ENCODE measurements at places on chromosomes 12 and 14.

DNA sequence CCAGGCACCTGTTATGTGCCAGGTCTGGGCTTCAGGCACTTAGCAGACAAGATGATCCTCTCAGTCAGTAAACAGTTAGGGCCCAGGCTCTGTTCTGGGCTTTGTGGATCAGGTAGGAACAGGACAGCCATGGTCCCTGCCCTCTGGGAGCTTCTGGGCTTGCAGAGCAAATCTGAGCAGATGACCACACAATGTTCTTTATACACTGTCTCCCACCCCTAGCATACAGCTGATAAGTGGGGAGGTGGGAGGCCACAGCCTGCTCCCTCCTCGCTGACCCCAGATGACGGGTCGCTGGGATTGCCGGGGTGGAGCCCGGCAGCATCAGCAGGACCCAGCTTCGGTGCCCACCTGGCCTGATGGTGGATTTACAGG is 53.1 kb upstream of the RIN3 start:
- DNase-seq = no peak

DNA sequence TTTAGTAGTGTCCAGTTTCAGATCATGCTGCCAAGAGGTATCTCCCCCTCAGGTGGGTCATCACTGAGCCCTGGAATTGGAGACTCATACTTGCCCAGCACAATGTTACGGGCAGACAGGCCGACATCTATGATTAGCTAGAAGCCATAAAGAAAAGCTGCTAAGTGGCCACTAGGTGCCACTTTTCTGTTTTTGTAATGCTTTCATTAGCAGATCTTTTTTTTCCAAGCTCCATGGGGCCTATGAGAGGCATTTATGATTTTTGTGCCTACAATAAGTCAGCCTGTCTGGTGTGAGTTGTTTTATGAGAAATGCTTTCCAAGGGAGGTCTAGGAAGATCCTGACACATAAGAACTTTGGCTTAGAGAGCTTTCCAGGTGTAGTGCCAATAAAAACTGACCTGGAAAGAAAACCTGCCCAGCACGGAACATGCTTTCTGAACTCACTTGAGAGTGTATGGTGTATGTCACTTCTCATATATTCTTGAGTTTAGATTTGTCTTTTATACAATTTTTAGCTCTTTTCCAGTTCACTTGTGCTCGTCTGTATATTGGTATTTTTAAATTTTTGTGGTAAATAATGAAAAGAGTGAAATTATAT is 21.8 kb upstream of the SMCO2 start:
- no peak for DNase-seq

DNA sequence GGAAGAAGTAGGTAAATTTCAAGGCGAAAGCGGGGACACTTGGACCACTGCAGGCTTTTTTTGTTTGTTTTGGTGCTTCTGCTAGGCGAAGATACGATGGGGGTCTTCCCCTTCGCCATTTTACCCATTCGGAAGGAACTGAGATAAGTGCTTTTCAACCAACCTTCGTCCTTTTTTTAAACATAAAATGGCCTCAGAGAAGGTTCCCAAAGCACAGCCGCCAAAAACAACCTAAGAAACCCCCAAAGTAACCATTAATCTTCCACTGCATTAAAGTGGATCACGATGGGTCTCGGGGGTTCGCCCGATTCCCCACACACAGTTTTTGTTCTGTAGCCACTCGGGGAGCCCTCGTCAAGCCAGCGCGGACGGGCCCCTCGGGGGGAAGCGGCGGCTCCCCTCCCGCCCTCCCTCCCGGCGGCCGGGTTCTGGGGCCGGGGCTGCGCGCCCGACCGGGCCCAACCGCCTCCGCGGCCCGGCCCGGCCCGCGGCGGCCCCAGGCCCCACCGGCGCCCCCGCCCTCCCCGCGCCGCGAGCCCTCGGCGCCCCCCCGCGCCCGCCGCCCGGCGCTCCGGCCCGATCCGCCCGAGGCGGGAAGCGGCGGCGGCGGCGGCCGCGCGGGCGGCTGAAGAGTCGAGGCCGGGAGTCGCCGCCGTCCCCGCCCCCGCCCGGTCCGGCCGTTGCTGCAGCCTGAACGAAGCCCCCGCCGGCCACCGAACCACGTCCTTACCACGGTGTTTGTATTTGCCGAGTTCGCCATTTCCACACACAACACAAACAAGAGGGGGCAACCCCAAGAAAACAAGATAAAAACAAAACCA is 790 bp downstream of the GTF2A1 start:
- DNase-seq = peak; percentile 49

DNA sequence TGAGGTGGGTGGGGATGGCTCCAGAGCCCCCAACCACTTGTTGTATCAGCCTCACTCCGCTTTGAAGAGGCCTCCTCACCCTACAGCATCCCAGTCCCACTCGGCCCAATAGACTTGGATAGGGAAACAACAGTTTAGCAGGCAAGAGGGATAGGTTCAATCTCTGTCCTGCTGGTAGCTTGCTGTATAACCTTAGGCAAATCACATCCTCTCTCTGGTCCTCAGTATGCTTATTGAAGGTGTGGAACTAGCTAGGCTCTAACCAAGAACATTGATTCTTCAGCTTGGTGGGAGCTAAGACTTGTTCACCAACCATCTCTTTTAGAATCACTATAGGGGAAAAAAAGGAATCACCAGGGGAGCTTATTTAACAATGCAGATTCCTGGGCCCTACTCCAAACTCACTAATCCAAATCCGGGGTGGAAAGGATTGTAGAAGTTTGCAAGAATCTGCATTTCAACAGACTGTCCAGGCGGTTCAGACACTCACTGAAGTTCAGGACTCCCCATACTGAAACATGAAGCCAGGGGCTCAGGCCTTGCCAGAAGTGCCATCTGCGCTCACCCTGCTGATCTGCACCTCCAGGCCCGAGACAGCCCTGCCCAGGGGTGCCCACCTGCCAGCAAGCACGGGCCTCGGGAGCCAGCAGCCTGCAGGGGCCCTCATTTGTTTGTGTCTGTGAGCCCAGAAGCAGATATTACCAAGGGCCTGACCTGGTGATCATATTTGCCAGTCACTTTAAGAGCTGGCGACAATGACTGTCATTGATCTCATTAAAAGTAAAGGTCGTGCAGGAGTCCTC is 113.0 kb downstream of the ADCK1 start:
- no peak for DNase-seq

DNA sequence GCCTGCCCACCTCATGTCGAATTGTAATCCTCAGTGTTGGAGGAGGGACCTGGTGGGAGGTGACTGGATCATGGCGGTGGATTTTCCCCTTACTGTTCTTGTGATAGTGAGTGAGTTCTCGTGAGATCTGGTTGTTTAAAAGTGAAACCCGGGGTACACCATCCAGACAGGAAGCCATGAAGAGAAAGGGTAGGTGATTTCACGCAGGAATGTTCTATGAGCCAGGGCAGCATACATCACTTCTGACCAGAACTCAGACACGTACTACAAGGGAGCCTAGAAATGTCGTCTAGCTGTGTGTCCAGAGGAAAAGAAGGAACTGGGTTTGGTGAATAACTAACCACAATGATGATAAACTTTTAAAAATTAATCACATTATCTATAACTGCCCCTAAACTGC is 80.6 kb downstream of the ANO4 start:
- DNase-seq = no peak

DNA sequence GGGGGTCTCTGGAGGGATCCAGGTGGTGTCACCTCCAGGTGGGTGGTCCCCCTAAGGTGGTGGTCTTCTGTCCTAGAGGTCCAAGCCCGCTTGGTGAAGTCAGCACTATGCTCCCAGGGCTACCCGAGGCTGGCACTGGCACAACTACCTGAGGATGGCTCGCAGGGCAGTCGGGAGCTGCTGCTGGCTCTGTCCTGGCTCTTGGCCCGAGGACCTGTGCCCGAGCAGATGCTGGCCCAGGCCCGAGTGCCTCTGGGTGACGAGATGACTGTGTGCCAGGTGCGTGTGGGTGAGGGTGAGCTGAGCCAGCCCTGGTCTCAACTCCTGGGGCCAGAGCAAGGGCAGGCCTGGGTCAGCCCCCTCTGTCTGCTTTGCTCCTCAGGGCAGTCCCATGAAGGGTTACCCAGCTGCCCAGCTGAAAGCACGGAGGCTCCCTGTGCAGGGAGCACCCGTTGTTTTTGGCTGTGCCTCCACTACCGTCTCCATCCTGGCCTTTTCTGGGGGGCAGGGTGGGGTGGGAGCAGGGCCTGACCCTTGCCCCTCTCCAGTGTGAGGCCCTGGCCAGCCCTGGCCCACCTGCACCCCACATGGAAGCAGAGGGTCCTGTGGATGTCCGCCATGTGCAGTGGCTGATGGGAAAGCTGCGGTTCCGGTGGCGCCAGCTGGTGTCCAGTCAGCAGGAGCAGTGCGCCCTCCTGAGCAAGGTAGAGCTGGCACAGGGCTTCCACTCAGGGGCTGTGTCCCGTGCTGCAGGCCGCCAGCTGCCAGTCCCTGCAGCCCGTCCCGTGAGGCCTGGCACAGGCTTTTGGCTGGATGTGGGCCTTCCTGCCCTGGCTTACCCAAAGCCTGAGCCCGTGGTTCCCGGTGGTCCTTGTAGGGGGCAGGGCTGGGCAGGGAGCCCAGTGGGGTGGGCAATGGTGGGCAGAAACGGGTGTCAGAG is 1.3 kb downstream of the TEDC1 start:
- no peak for DNase-seq

DNA sequence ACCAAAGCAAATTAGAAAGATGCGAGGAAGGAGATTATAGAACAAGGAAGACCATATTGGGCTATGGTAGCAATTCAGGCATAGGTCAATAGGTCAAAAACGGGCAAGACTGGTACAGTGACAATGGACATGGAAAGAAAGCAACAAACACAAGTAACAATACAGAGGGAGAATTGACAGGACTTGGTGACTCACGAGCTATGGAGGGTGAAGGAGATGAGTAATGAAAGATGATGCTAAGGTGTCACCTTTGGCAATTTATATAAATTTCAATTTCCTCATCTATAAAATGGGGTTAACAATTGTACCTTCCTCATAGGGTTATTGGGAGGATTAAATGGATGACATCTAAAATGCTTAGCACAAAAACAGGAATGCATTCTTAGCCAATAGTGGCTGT is 15.1 kb upstream of the DUSP16 start:
- no peak for DNase-seq

- no peak for DNase-seq
These were observed 113.9 kb downstream of the ANO4 start for GRCh38 chr12:100908501-100908900.

GRCh38 chr12:31557707-31558106 is 33.2 kb downstream of the DENND5B start:
- DNase-seq = no peak

DNA sequence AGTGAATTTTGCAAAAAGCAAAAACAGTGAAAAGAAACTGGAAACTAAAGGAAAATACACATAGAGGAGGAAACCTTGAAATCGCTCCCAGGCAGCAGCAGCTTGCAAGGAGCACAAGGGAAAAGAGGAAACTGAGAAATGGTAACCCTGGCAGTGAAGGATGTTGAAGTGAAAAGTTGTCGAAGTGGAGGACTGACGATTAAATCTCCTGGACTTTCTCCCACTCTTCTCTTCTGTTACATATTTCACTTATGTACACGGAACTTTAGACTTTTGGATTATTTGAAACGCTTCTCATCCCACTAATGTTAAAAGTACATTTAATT is 388.8 kb upstream of the USP15 start:
- DNase-seq = no peak

DNA sequence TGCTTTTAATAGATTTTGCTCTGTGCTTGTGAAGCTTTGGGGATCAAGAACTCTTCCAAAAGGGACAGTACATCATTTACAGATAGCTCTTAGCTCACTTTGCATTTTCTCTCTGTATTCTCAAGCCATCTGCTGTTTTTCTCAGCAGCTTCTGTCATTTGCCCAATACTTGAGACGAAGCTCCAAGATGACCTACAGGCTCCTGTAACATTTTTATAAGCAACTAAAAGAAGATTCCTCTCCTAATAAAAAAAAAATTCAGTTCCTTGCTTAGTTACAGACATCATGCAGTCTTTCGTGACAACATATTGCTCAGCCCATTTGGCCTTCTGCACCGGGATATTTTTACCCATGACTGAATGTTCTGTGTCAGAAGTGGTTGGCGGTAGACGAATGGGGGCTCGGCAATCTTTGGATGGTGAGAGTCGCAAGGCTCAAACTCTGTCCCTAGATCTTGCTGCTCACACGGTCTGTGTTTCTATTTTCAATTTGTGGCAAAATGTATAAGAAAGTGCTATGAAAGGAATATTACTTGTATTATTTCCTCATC is 215.6 kb downstream of the FSCB start:
- no peak for DNase-seq
